ENCODE measurements at places on chromosomes 7 and 10. TPM values are rescaled to one million over a fixed set of nuclear protein-coding genes. Genes with fewer than 3 reads are reported as not detected.

PPP1R17 gene
- total RNA-seq, result not detected

TACC2 gene
- total RNA-seq, result 9.5 TPM

CHAT gene
- not detected for total RNA-seq

PLEKHS1 gene
- total RNA-seq, result not detected

PLA2G12B gene
- total RNA-seq, result not detected

WIPF3 gene
- not detected for total RNA-seq

CUZD1 gene
- 0.29 TPM for total RNA-seq

RTKN2 gene
- total RNA-seq, result 0.71 TPM

VSTM4 gene
- under 0.01 TPM for total RNA-seq

TRPV5 gene
- not detected for total RNA-seq

ASIC3 gene
- not detected for total RNA-seq

MAT1A gene
- not detected for total RNA-seq

IFIT1B gene
- not detected for total RNA-seq

ANKRD1 gene
- total RNA-seq, result 0.58 TPM

NEUROG3 gene
- not detected for total RNA-seq

SIRT1 gene
- 10.6 TPM for total RNA-seq

NEURL1 gene
- not detected for total RNA-seq

CALML3 gene
- not detected for total RNA-seq

TMEM196 gene
- total RNA-seq, result not detected

STOX1 gene
- total RNA-seq, result not detected

LRRTM3 gene
- not detected for total RNA-seq

CRYGN gene
- total RNA-seq, result not detected

BTBD16 gene
- not detected for total RNA-seq

ANXA8 gene
- 1.8 TPM for total RNA-seq

FFAR4 gene
- not detected for total RNA-seq

FRAT1 gene
- 1.9 TPM for total RNA-seq

NRAP gene
- not detected for total RNA-seq

CD36 gene
- not detected for total RNA-seq

PTPRN2 gene
- total RNA-seq, result 1.1 TPM

PTN gene
- 15.3 TPM for total RNA-seq

NPY4R2 gene
- not detected for total RNA-seq

ST8SIA6 gene
- total RNA-seq, result under 0.01 TPM

CCDC201 gene
- not detected for total RNA-seq

TUBB8 gene
- total RNA-seq, result not detected

SHTN1 gene
- total RNA-seq, result 1.6 TPM

VWDE gene
- under 0.01 TPM for total RNA-seq

TRIM73 gene
- not detected for total RNA-seq

CUX1 gene
- 26.8 TPM for total RNA-seq
